ENCODE measurements at places on chromosomes 7 and 10.

- H3K36me3 ChIP-seq = no peaks in the 10 kb centered on the region
- H3K27ac ChIP-seq = no peak overlapping the region
- no peak overlapping the region for H3K4me3 ChIP-seq
- H3K27me3 ChIP-seq = no peaks in the 10 kb centered on the region
Observed at GRCh38 chr10:114684084-114684821, 26.2 kb upstream of the ABLIM1 start.

- no peaks in the 10 kb centered on the region for H3K36me3 ChIP-seq
- no peak overlapping the region for H3K27ac ChIP-seq
- H3K27me3 ChIP-seq = peaks cover 79% of the 10 kb centered on the region
- peaks cover 18% of the 10 kb centered on the region for H3K4me1 ChIP-seq
- DNase-seq = no peak
- no peak overlapping the region for H3K4me3 ChIP-seq
Observed at GRCh38 chr7:128362670-128363069, 1.2 kb upstream of the PRRT4 start.

- H3K4me3 ChIP-seq = peak overlapping the region; percentile 46
- H3K36me3 ChIP-seq = no peaks in the 10 kb centered on the region
- peak; percentile 61 for DNase-seq
- peaks cover 55% of the 10 kb centered on the region for H3K27me3 ChIP-seq
- H3K4me1 ChIP-seq = peaks cover 7% of the 10 kb centered on the region
- H3K27ac ChIP-seq = no peak overlapping the region
Observed at GRCh38 chr10:124092250-124092859, 1.0 kb downstream of the CHST15 start.

DNA sequence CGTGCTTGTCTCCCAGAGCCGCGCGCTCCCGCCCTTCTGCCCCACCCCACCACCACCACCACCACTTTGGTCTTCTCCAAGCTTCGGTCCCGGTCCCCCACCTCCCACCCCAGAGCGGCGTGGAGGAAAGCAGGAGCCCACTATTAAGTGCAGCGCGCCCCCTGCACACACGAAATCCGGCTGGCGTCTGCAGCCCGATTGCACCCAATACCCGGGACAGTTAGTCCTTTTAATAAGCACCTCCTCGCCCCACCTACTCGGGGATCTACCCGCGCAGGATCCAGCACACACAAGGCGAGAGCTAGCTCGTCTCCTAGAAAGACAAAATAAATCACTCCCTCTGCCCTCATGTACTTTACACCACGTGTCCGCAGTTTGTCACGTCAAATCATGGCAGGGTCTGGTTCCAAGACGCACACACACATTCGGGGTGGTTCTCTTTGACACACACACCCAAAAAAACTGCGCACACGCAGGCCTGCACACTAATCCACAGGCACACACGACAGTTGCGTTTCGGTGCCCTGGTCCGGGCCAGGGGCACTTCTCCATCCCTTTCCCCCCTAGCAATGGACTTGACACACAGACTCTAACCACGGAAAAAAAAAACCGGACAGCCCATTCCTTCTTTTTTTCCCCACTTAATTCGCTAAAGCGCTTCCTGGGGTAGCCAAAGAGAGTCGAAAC, 1.6 kb downstream of the SFMBT2 start:
- DNase-seq = peak; percentile 65
- H3K36me3 ChIP-seq = peaks cover 17% of the 10 kb centered on the region
- H3K27ac ChIP-seq = peak overlapping the region; percentile 92

GRCh38 chr10:32985341-32985764, 27.3 kb upstream of the ITGB1 start:
- peaks cover 41% of the 10 kb centered on the region for H3K4me1 ChIP-seq
- DNase-seq = no peak
- H3K27me3 ChIP-seq = no peaks in the 10 kb centered on the region
- no peaks in the 10 kb centered on the region for H3K36me3 ChIP-seq
- no peak overlapping the region for H3K27ac ChIP-seq

DNA sequence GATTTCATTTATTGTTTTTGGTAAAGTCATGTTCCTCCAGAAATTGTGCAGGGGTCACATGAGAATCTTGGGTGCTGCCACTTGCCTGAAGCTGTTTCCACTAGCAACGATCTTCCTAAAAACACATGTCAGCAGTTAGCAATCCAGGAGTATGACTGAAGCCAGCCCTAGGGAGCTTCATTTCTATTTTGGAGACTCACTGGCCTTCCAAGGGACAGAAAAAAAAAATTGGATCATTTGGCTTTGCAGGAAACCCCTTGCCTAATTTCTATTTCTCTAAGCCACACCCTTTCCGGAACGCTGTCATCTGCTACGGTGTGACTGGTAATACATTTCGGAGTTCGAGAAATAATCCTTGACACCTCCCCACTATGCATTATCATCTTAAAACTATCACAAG, 204.7 kb downstream of the TAX1BP1 start:
- peaks cover 6% of the 10 kb centered on the region for H3K36me3 ChIP-seq
- H3K27ac ChIP-seq = no peak overlapping the region
- H3K27me3 ChIP-seq = no peaks in the 10 kb centered on the region
- no peak for DNase-seq
- no peak overlapping the region for H3K4me3 ChIP-seq
- H3K4me1 ChIP-seq = no peaks in the 10 kb centered on the region

All from activated naive CD8-positive, alpha-beta T cell treated with anti-CD3 and anti-CD28 coated beads, Interleukin-2, amount 50 U/mL, for 24 hours (primary cell).